ENCODE measurements at places on chromosomes 11 and 22. TPM values are rescaled to one million over a fixed set of nuclear protein-coding genes. Genes with fewer than 3 reads are reported as not detected.

The LARGE1 gene
- total RNA-seq, result 78.5 TPM

The C1QTNF5 gene
- total RNA-seq, result 23.9 TPM

The TMEM135 gene
- 24.1 TPM for total RNA-seq

The KCNJ1 gene
- not detected for total RNA-seq

The MICAL2 gene
- total RNA-seq, result 92.3 TPM

All from right cardiac atrium (tissue), 5 donors.